Amniotic stem cell (primary cell): ENCODE measurements at places on chromosomes 5 and 9.

DNA sequence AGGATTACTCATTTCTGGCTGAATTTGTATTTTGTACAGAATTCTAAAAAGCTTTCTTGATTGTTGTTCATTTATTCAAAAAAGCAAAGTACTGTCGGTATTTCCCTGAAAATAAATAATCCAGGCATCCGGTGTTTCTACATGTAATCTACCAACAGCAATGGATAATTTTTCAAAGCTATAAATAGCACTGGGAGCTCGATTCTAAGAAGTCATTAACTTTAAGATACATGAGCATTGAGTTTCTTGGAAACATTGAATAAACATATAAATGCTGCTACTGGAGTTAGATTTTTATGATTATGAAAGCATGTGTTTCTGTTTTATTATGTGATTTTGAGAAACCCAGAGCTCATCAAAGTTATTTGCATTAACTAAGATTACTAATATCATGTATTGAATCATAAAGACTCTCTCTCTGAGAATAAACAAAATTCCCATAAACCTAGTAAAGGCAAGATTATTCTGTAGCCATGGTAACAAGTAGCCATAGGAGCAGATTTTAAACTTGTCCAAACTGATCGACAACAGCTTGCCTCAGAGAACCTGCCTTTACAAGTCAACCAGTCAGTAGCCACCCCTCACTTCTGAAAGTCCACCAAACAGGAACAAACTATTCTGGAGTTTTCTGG lies 197.0 kb downstream of the DRD1 start:
- DNase-seq = no peak

GRCh38 chr5:120866997-120867396 lies 402.9 kb downstream of the PRR16 start:
- DNase-seq = no peak

- no peak for DNase-seq
These were observed 164.7 kb downstream of the GNAQ start for GRCh38 chr9:77866878-77867277.

DNA sequence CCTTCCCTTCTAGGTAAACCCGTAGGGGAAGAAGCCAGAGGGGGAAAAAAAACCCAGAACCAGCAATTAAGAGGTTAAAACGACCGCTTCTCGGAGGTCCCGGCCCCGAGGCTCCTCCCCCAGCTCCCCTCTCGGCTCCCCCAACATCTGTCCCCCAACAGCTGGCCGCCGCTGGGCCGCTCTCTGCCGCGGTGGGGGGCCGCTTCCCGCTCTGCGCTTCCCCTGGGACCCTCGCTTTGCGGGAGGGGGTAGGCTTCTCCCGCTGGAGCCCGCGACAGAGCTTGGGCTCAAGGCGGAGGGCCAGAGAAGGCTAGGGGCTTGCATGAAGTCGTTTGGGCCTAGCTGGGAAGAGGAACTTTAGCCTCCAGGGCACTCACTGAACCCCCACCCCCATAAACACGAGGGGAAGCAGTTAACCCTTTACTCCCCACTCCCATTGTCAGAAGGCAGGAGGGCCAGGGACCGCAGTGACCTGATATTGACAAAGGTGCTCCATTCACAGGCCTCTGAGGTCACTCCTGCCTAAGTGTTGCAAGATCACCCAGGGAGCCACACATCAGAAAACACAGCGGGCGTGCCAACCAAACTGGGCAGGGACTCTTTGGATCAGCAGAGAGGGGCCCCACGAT lies 7.5 kb downstream of the LHX6 start:
- DNase-seq = no peak

GRCh38 chr9:110762783-110763182 lies 94.2 kb downstream of the MUSK start:
- DNase-seq = no peak

GRCh38 chr5:2007496-2007877 lies 124.8 kb upstream of the IRX4 start:
- no peak for DNase-seq

DNA sequence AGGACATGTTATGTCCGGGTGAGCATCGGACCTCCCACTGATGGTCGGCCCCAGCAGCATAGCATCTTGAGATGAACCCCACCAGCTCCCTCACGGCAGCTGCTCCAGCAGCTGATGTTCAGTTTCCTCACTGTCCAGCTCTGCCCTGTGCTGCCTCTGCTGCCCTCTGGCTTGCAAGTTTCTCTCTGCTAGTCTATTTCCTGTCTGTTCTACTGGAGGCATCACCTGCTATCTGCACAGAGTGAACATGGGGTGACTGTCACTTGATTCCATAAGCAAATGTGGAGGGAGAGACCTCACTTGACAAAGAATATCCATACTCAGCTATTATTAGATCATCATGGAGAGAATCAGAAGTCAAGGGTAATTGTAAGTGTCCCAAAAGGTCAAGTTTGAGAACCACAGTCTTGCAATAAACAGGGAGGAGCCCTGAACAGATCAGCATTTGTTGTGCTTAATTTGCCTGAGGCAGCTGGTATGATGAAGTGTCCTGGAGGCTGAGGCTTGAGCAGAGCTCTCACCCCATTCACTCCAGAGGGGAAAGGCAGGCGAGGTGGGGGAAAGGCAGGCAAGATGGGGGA lies 702.8 kb downstream of the SEMA5A start:
- peak; percentile 6 for DNase-seq

DNA sequence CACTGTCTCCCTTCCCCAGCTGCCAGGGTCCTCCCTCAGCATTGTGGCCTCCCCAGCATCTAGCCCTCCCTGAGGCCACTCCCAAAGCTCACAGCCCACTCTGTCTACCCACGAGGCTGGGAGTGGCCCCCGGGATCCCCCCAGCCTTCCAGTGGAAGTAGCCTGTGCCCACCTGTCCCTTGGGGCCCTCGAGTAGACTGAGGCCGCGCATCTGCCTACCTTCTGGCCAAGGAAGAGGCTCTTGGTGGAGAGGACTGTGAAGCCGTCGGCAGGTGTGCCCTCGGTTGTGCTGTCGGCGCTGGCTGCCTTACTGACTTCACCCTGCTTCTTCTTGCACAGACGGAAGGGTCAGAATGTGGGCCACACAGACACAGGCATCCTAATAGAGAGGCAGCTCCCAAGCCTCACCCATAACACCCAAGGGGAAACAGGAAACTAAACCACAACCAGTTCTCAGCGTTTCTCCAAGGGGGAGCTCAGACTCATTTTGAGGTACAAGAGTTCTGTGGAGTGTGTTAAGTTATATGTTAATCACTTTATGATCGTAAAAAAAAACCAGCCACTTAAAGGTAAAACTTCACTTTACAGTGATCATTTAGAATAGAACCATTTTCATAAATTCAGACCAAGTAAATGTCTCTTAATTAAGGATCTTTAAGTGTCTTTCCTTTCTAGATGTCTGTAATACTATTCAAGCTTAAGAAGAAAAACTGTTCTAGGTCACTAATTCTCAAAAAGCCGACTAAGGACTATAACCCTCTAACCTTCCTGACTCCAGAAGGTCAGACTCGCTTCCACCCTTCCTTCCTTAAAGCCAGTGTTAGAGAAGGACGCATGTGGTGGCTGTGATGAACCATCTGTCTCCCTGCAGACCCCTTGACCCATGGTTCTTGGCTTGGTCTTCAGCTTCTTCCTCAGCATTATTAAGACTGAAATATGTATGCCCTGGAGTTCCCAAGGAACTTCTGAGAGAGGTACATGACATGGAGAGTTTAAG lies 38.5 kb downstream of the MACROH2A1 start:
- DNase-seq = no peak

- DNase-seq = no peak
These were observed 52.6 kb downstream of the NDUFS4 start for GRCh38 chr5:53613061-53613460.

GRCh38 chr5:15391704-15392397 lies 108.1 kb upstream of the FBXL7 start:
- DNase-seq = no peak

DNA sequence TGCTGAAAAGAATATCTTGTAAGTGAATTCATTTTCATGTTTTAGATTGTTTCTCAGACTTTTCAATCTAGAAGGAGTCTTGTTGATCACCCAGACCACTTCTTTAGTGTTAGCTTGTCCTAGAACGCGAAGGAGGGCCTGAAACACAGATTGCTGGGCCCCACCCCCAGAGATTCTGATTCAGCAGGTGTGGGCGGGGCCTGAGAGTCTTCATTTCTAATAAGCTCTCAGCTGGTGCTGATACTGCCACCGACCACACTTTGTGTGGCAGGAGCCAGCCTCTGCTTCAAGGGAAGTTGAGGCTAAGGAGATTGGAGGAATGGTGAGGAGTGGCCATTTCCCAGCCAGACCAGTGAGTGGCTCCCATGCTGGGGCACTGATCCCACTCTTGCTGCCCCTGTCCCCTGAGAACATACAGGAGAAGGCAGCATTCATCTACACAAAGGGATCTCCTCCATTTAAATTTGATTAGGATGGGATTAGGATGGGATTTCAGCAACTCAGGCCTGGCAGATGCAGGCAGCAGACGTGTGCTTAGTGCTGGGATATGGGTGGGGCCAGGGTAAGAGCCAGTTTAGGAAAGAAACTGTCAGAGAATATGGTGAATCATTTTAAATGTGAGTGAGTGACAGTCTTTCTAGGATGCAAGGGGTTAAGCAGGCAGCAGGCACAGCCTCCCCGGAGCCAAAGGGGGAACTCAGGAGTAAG lies 35.9 kb downstream of the ZNF618 start:
- DNase-seq = no peak

- peak; percentile 78 for DNase-seq
These were observed 164.8 kb upstream of the VCAN start for GRCh38 chr5:83306572-83307241.

- DNase-seq = no peak
These were observed 638.6 kb upstream of the ACO1 start for GRCh38 chr9:31745886-31746285.

DNA sequence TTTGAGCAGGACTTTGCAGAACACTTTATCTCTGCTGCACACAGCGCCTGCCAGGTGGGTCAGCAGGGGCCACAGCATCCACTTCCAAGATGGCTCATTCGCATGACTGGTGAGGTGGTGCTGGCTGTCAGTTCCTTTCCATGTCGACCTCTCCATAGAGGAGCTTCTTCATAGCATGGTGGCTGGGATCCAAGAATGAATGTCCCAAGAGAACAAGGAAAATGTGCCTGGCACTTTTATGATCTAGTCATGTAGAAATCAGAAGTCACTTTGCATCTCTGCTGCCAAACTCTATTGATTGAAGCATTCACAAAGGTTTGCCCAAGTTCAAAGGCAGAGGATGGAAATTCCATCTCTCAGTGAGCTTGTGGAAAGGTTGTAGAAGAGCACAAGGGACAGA lies 85.0 kb downstream of the GALNT10 start:
- no peak for DNase-seq

- peak; percentile 39 for DNase-seq
These were observed 39.0 kb upstream of the OSMR start for GRCh38 chr5:38806775-38807258.

GRCh38 chr5:82150559-82150958 lies 127.6 kb downstream of the RPS23 start:
- DNase-seq = no peak

GRCh38 chr9:77753180-77753579 lies 105.1 kb upstream of the GNA14 start:
- no peak for DNase-seq

DNA sequence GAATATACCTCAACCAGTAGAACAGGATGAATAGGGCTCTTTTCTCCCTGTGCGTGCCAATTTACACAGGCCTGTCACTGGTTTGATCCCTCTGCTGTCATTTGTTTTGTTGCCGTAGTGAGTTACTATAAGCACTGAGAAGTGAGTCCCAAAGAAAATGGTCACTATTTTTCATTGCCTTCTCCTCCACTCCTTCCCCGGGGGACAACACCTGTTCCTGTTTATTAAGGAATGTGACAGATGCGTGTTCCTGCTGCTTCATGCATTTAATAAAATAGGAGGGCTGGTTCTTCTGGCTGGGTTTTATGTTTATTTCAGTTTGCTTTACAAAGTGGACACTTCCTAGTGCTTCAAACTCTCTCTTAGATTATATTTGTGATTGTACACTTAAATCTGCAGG lies 6.4 kb downstream of the THBS4 start:
- no peak for DNase-seq

GRCh38 chr5:134568761-134569695 lies 43.6 kb downstream of the JADE2 start:
- no peak for DNase-seq

GRCh38 chr9:136422876-136423275 lies 12.4 kb downstream of the PMPCA start:
- no peak for DNase-seq

DNA sequence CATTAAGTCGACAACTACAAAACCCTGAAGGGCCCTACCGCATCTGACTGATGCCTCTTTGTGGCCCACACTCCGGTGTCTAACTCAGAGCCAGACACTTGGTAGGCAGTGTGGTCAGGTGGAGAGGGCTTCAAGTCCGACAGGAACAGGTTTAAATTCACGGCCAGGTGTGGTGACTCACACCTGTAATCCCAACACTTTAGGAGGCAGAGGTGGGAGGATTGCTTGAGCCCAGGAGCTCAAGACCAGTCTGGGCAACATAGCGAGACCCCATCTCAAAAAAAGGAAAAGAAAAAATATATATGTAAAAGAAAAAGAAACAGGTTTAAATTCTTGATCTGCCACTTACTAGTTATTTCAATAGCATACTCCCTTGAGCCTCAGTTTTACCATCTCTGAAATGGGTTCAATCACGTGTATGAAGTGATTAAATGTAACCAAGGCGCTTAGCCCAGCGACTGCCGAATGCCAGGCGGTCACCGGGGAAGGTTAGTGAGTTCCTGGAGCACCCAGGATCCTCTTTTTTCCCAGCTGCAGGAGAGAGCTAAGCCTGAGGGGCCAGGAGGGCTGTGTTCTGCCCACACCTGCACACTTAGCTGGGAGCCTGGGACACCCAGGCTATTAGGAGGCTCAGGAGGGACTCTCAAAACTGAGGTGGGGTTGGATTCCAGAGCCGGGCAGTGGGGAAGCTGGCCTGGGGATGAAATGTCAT lies 943 bp downstream of the CLTB start:
- DNase-seq = no peak

DNA sequence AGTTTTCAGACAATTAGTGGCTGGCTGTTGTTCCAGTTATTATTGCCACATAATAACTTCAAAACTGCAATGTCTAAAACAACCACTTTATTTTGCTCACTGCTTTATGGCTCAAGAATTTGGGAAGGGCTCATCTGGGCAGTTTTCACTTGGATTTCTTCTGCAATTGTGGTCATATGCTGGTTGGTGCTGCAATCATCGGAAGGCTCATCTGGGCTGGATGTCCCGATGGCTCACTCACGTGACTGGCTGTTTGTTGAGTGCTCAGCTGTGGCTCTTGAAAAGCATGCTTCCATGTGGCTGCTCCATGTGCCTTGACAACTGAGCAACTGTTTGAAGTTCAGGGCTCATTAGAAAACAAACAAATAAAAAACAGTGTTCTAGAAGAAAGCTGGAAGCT lies 1032.5 kb downstream of the DTWD2 start:
- no peak for DNase-seq

GRCh38 chr9:130029223-130029973 lies 13.6 kb downstream of the FNBP1 start:
- no peak for DNase-seq

GRCh38 chr5:77645158-77645994 lies 6.9 kb upstream of the OTP start:
- no peak for DNase-seq
